SJSA1 (cell line): ENCODE measurements at places on chromosomes 11 and 22.

DNA sequence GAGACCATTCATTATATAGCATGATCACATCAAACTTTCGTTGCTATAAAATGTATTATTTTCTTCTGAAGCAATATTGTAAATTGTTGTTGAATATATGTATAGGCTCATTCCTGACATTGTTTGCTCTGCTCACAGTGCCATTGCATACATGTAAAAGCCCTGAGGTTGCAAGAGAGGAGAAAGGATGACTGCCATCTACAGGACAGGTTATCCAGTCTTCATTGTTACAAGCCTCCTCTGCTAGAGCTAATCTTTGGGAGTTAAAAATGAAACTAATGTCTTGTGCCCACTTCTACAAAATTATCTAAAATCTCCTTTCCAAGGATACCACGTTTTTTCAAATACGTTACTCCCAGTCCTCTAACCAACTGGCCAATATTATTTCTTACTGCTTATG lies 16.4 kb upstream of the OR5AL1 start:
- no peaks in the 10 kb centered on the region for H3K27me3 ChIP-seq
- H3K36me3 ChIP-seq: no peaks in the 10 kb centered on the region
- no peaks in the 10 kb centered on the region for H3K4me1 ChIP-seq
- DNase-seq: no peak
- no peak overlapping the region for H3K27ac ChIP-seq
- no peak overlapping the region for H3K4me3 ChIP-seq

- H3K4me3 ChIP-seq: no peak overlapping the region
- peaks cover 74% of the 10 kb centered on the region for H3K4me1 ChIP-seq
- H3K27me3 ChIP-seq: no peaks in the 10 kb centered on the region
- H3K27ac ChIP-seq: peak overlapping the region; percentile 76
- peak; percentile 87 for DNase-seq
- H3K36me3 ChIP-seq: peaks cover 81% of the 10 kb centered on the region
These were observed 20.3 kb downstream of the DKK3 start for GRCh38 chr11:11988099-11988651.

GRCh38 chr11:68506908-68507307 lies 46.4 kb downstream of the PPP6R3 start:
- H3K4me3 ChIP-seq: no peak overlapping the region
- H3K27ac ChIP-seq: no peak overlapping the region
- H3K4me1 ChIP-seq: peaks cover 3% of the 10 kb centered on the region; the same call in 1 of the 2 replicates
- peaks cover 39% of the 10 kb centered on the region for H3K36me3 ChIP-seq
- no peaks in the 10 kb centered on the region for H3K27me3 ChIP-seq
- DNase-seq: no peak

DNA sequence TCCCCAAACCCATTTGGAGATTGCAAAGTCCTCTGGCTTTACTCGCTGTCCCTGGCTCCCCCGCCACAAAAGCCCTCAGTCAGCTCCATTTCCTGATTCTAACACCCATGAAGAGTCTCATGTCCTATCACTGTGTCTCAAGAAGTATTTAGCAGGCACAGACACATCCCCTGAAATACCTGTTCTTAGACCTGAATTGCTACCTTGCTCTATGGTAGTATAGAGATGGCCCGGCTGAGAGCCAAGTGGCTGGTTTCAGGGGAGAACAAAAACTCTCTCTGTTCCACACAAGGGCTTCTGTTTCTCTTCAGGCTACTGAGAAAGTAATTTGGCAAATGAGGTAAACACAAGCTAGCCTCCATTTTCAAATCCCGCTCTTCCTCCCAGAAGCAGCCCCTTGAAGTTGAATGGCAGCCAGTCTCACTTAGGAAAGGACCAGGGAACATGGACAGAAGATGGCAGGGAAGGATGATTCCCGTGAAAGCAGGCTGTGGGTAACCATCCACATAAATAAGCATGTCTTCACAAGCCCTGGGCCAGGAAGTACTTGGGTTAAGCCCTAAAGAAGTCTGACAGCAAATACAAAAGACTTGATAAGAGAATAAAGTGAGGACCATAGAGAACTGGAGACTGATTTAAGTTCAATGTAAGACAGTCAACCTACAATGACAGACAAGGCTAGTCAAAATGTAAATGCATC lies 137.8 kb downstream of the C11orf58 start:
- no peak for DNase-seq
- no peaks in the 10 kb centered on the region for H3K4me1 ChIP-seq
- no peak overlapping the region for H3K4me3 ChIP-seq
- no peak overlapping the region for H3K27ac ChIP-seq

GRCh38 chr11:99803501-99803900 lies 782.8 kb downstream of the CNTN5 start:
- H3K36me3 ChIP-seq: no peaks in the 10 kb centered on the region
- H3K4me1 ChIP-seq: no peaks in the 10 kb centered on the region
- no peak overlapping the region for H3K27ac ChIP-seq
- H3K27me3 ChIP-seq: no peaks in the 10 kb centered on the region
- H3K4me3 ChIP-seq: no peak overlapping the region

GRCh38 chr22:23526596-23527316 lies 53.3 kb downstream of the IGLL1 start:
- H3K4me3 ChIP-seq: no peak overlapping the region
- peaks cover 11% of the 10 kb centered on the region for H3K4me1 ChIP-seq
- H3K36me3 ChIP-seq: no peaks in the 10 kb centered on the region
- H3K27me3 ChIP-seq: no peaks in the 10 kb centered on the region

- H3K4me3 ChIP-seq: no peak overlapping the region
- no peak overlapping the region for H3K27ac ChIP-seq
- H3K4me1 ChIP-seq: no peaks in the 10 kb centered on the region
- no peak for DNase-seq
These were observed 406.8 kb downstream of the FAM181B start for GRCh38 chr11:82326853-82327252.

GRCh38 chr11:120505801-120506425 lies 5.6 kb upstream of the GRIK4 start:
- no peaks in the 10 kb centered on the region for H3K27me3 ChIP-seq
- H3K27ac ChIP-seq: no peak overlapping the region
- no peak for DNase-seq
- H3K4me1 ChIP-seq: no peaks in the 10 kb centered on the region
- H3K4me3 ChIP-seq: no peak overlapping the region
- H3K36me3 ChIP-seq: no peaks in the 10 kb centered on the region

GRCh38 chr11:65782816-65783228 lies 2.0 kb upstream of the AP5B1 start:
- H3K36me3 ChIP-seq: peaks cover 29% of the 10 kb centered on the region
- no peak for DNase-seq
- peaks cover 30% of the 10 kb centered on the region for H3K27me3 ChIP-seq

- no peaks in the 10 kb centered on the region for H3K36me3 ChIP-seq
- no peak overlapping the region for H3K4me3 ChIP-seq
- no peak for DNase-seq
- H3K27ac ChIP-seq: no peak overlapping the region
- no peaks in the 10 kb centered on the region for H3K4me1 ChIP-seq
These were observed 287.5 kb upstream of the ANO3 start for GRCh38 chr11:26044389-26044788.

DNA sequence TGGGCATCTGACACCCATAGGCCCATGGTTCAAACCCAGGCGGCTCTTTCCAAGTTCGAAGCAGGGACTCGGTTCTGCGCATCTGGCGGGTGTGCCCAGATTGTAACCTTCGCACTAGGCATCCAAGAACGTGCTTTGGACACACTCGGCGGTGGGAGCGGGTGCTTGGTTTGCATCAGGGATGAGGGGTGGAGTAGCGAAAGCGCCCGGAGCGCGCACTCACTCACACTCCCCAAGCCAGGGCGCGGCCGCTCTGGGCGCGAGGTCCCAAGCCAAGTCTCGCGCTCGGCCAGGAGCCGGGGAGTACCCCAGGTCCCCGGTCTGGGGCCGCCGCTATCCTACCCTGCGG lies 243 bp upstream of the SYT9 start:
- H3K36me3 ChIP-seq: no peaks in the 10 kb centered on the region
- H3K27ac ChIP-seq: no peak overlapping the region
- no peaks in the 10 kb centered on the region for H3K4me1 ChIP-seq

DNA sequence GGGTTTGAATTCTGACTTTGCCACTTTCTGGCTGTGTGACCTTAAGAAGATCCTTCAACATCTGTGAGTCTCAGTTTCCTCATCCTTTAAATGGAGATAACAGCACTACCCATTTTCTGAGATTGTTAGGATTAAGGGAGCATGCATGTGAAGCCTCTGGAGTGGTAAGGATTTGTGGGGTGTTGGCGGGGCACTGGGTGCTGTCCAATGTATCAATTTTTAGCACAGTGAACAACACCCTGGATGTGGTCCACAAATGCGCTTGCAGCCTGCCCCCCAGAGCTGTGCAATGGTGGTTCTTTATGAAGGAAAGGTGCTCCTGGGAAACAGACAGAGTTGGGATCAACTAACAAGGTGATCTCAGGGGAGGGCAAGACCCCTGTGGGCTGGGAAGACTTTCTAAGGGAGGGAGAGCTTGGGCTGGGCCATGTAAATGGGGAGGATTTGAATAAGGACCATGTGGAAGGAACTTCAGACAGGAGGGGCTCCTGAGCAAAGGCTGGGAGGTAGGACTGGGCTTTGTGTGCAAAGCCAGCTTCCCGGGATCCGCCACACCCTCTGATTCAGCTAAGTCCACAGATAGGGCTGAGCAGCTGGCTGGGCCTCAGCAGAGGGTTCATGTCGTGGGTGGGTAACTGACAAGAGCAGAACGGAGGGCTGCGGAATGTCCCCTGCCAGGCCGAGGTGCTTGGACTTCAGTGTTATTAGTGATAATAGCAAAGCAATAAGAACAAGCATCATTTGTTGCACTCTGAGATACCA lies 22.7 kb upstream of the RASD2 start:
- H3K4me3 ChIP-seq: no peak overlapping the region
- no peaks in the 10 kb centered on the region for H3K4me1 ChIP-seq
- H3K36me3 ChIP-seq: no peaks in the 10 kb centered on the region
- peaks cover 8% of the 10 kb centered on the region; the same call in 1 of the 2 replicates for H3K27me3 ChIP-seq

DNA sequence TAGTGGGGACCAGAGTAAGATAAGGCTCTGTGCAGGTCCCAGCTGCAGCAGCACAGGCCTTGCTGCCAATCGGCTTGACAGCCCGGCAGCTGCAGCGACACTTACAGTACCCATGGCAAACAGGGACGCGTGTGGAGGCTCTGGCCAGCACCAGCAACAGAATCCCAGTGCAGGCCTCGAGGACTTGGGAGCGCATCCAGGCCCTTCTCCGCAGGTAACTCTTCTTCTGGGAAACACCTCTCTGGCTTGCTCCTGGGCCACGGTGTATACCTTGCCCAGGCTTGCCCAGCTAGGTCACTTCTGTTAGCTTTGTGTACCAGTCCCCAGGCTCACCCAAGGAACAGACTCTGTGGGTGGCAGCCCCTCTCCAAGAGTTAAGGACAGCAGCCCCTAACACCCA lies 126.7 kb downstream of the CTTN start:
- DNase-seq: no peak
- H3K27me3 ChIP-seq: no peaks in the 10 kb centered on the region
- no peaks in the 10 kb centered on the region for H3K36me3 ChIP-seq
- H3K27ac ChIP-seq: no peak overlapping the region
- no peak overlapping the region for H3K4me3 ChIP-seq

DNA sequence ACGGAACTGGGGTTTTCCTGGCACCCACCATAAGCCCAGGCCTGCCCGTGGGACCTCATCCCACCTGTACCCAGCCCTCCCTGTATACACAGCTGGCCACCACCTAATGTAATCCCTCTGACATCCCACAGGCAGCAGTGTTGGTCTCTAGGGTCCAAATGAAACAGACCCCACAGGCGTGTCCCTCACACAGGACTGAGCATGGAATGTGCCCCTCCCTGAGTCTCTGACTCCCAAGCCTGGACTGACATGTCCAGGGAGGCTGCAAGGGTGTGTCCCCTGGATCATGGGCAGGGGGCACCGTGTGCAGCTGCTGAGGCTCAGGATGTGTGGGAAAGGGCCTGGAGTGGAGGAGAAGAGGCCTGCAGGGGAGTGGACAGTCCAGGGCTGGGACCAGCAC lies 50.6 kb upstream of the PPARA start:
- H3K4me3 ChIP-seq: no peak overlapping the region
- H3K4me1 ChIP-seq: peaks cover 6% of the 10 kb centered on the region; the same call in 1 of the 2 replicates
- H3K27ac ChIP-seq: no peak overlapping the region
- H3K36me3 ChIP-seq: peaks cover 91% of the 10 kb centered on the region
- H3K27me3 ChIP-seq: no peaks in the 10 kb centered on the region
- no peak for DNase-seq

- H3K36me3 ChIP-seq: no peaks in the 10 kb centered on the region
- H3K4me1 ChIP-seq: peaks cover 21% of the 10 kb centered on the region
- H3K27ac ChIP-seq: no peak overlapping the region
- no peaks in the 10 kb centered on the region for H3K27me3 ChIP-seq
- no peak overlapping the region for H3K4me3 ChIP-seq
These were observed 427.1 kb downstream of the DYNC2H1 start for GRCh38 chr11:103536335-103536722.

DNA sequence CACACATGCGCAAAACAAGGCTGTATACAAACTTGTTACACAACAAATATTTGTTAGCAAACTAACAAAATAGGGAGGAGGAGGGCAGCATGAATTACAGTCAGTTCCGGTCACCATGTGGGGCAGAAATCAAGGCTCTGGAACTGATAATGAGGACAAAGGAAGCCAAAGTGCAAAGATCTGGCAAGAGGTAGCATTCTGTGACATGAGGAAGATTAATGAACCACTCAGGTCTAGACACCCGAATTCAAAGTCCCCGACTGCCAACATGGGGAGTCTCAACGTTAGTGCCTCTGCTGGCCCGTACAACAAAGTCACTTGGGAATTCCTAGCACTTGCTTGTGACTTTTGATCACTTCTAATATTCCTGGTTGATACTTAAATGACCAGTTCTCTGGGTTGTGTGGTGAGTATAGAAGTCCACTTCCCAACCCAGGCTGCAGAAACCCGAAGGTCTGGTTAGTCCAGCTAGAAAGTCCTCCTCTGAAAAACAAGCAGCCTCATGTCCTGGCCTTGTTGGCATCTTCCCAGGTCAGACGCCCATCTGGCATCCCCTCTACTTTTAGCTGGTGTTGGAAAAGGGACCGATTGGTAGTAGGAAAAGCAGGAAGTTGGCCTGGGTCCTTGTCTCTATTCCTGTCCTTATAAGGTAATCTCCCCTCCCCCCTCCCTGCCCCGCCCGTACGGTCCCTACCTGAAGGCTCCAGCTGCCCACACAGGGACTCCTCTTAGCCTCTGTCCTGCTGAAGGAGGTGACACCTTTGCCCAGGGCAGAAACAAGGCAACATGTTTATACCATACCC lies 1.6 kb downstream of the SUN2 start:
- peaks cover 25% of the 10 kb centered on the region for H3K4me1 ChIP-seq
- no peaks in the 10 kb centered on the region for H3K27me3 ChIP-seq
- peak overlapping the region; percentile 76; the same call in 1 of the 2 replicates for H3K27ac ChIP-seq
- peak overlapping the region; percentile 95 for H3K4me3 ChIP-seq
- no peak for DNase-seq
- H3K36me3 ChIP-seq: peaks cover 60% of the 10 kb centered on the region

DNA sequence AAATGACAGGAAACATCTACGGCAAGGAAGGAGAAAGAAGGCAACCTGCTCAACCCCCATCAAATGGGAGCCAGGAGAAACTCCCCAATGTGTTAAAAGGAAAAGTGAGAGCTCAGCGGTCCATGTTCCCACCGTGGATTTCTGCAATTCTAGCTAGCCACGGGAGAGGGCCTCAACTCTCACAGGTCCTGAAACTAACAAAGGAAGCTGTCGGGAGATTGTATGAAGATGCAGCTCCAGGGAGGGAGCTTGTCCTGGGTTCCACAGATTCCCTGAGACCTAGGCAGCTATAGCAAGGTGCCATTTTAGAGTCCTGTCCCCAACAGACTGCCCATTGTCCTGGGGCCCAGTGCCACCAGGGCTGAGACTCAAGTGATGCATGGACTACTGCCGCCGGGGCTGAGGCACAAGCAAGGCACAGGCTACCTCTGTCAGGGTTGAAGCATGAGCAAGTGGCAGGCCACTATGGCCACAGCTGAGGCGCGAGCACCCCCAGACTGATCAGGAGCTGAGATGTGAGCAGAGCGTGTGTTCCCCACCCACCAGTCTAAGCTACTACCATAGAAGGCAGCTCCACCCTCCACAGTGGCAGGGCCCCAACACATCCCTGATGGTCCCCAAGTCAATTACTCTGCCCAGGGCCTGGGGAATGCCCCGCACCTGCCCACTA lies 31.3 kb downstream of the RSF1 start:
- H3K36me3 ChIP-seq: no peaks in the 10 kb centered on the region
- no peak for DNase-seq
- H3K27me3 ChIP-seq: no peaks in the 10 kb centered on the region
- no peaks in the 10 kb centered on the region for H3K4me1 ChIP-seq
